Kidney epithelial cell (primary cell): ENCODE measurements at places on chromosomes 1 and 21. TPM values are rescaled to one million over a fixed set of nuclear protein-coding genes. Genes with fewer than 3 reads are reported as not detected.

Gene MAP3K6
- total RNA-seq = 8.6 and 12.0 TPM in 2 replicates

Gene OLFML3
- total RNA-seq = 0.17 and 1.4 TPM in 2 replicates

Gene AMPD1
- 0.07 TPM in 1 of 2 replicates, not detected in the other for total RNA-seq

Gene HES4
- 160 and 184 TPM in 2 replicates for total RNA-seq

Gene NES
- 66.3 and 76.8 TPM in 2 replicates for total RNA-seq

Gene IPP
- 6.7 and 9.0 TPM in 2 replicates for total RNA-seq

Gene ARTN
- total RNA-seq = 3.9 and 4.7 TPM in 2 replicates

Gene OR2L8
- not detected in 2 replicates for total RNA-seq

Gene AADACL3
- total RNA-seq = not detected in 2 replicates

Gene SIKE1
- 40.1 and 51.6 TPM in 2 replicates for total RNA-seq

Gene TRAF3IP3
- total RNA-seq = not detected in 2 replicates

Gene NUDT4B
- 25.3 and 30.9 TPM in 2 replicates for total RNA-seq

Gene NR1I3
- total RNA-seq = not detected in 2 replicates

Gene CD164L2
- total RNA-seq = 0.29 TPM in 1 of 2 replicates, not detected in the other

Gene CXADR
- 40.4 and 40.5 TPM in 2 replicates for total RNA-seq

Gene DMBX1
- total RNA-seq = 0.04 TPM in 1 of 2 replicates, not detected in the other

Gene OPRD1
- total RNA-seq = 0.21 and 0.34 TPM in 2 replicates

Gene B3GALT2
- not detected in 2 replicates for total RNA-seq

Gene SH3BP5L
- total RNA-seq = 36.1 and 38.3 TPM in 2 replicates

Gene SERINC2
- 105 and 131 TPM in 2 replicates for total RNA-seq

Gene KAZN
- 2.8 and 6.4 TPM in 2 replicates for total RNA-seq

Gene TXLNA
- 69.6 and 74.8 TPM in 2 replicates for total RNA-seq

Gene GCSAML
- total RNA-seq = 0.04 TPM in 1 of 2 replicates, not detected in the other

Gene KRTAP19-1
- total RNA-seq = not detected in 2 replicates

Gene AGO1
- total RNA-seq = 21.9 and 24.1 TPM in 2 replicates

Gene CDC20
- 16.2 and 22.3 TPM in 2 replicates for total RNA-seq

Gene LCE3E
- total RNA-seq = not detected in 2 replicates

Gene PRAMEF4
- not detected in 2 replicates for total RNA-seq

Gene B3GALT5
- 4.3 and 5.8 TPM in 2 replicates for total RNA-seq

Gene CELA3B
- not detected in 2 replicates for total RNA-seq

Gene KCNJ9
- total RNA-seq = not detected in 2 replicates

Gene LORICRIN
- not detected in 2 replicates for total RNA-seq

Gene TINAGL1
- 140 and 149 TPM in 2 replicates for total RNA-seq

Gene DCST1
- not detected in 2 replicates for total RNA-seq
